Stimulated activated CD4-positive, alpha-beta T cell treated with anti-CD3 and anti-CD28 coated beads, Interleukin-4, amount 100 ng/mL, for 48 hours (primary cell): ENCODE measurements at places on chromosomes 5 and 9.

- no peak for DNase-seq
Measured at GRCh38 chr9:121107029-121107428, 32.3 kb downstream of the CNTRL start.

DNA sequence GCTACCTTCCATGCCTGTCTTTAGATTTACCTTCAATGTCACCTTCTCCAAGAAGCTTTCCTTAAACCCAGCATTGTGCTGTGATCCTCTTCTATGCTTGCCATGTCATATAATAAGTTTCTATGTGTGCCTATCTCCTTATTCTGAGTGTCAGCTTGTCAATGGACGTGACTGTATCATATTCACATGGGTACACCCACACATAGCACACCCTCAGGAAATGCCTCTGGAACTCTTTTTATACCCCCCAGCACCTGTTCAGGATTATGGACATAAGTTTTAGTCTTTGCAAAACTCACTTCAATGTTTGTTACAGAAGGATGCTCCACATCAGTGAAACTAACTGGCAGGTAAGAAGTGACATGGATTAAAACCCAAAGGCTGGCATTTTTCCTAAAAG lies 7.4 kb downstream of the GAS1 start:
- DNase-seq = no peak

DNA sequence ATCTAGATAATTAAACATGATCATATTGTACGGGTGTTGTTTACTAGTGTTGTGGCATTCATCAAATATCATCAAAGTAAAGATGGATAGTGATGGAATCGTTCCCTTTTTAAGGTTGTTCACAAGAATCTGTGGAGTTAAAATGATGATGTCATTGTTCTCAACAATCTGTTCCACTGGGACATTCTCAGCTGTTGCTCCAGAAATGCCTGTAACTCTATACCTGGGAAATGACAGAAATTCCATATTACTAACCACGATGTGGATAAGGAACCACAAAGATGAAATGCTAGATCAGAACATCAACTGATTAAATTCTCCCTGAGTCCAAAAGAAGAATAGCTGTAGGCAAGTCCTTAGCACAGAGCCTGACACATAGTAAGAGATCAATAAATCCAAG lies 38.0 kb downstream of the RIGI start:
- DNase-seq = no peak

GRCh38 chr9:107942856-107943255 lies 453.3 kb upstream of the KLF4 start:
- no peak for DNase-seq

- no peak for DNase-seq
Measured at GRCh38 chr5:160805376-160805775, 46.6 kb downstream of the ATP10B start.

DNA sequence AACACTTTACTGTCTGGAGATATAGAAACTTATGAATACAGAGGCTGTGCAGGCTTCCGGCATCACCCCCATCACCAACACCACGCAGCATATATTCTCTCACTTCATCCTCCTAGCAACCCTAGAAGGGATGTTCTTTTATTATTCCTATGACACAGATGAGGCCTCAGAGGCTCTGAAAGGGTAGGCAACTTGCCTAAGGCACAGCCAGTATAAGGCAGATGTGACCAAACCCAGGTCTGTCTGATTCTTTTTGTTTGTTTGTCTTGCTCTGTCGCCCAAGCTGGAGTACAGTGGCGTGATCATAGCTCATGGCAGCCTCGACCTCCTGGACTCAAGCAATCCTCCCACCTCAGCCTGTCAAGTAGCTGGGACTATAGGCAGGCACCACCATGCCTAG lies 22.8 kb upstream of the CORO2A start:
- no peak for DNase-seq
